ENCODE measurements at places on chromosomes 1 and 21.

- no peak for DNase-seq
Observed at GRCh38 chr1:52240592-52241210, 98.8 kb downstream of the ZFYVE9 start.

DNA sequence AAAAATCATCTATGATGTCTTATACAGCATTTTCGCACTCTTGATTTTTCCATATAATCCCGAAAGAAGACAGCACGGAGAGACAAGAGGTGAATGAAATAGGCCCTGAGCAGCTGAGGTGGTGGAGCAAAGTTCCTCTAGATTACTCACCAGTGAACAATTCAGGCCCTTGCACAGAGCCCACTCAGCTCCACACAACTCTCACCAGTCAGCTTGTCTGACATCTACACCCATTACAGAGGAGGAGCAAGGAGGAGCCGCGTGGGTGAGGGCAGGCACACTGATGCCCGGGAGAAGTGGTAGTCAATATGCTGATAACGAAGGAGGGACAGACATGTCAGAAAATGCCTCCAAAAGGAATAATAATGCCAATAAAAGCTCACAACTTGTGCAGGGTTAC lies 59.9 kb downstream of the DNM3 start:
- DNase-seq: no peak

GRCh38 chr1:230620649-230621323 lies 21.5 kb upstream of the COG2 start:
- no peak for DNase-seq

DNA sequence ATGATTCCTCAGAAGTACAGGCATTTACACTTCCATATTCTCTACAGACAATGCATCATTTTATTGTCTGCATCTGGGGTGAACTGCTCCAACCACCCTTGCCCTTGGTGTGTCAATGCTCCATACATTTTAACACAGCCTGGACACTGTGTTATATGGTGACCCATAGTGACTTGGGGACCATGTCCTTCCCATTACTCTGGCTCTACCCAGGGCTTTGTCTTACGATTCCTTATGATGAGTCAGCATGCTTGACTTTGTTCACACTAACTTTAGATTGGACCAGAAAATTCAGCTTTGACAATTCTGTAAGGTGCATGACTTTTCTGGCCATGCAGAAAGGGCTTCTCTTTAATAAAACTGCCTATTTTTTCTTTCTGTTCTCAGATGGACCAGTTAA lies 6.8 kb upstream of the OVAAL start:
- no peak for DNase-seq

DNA sequence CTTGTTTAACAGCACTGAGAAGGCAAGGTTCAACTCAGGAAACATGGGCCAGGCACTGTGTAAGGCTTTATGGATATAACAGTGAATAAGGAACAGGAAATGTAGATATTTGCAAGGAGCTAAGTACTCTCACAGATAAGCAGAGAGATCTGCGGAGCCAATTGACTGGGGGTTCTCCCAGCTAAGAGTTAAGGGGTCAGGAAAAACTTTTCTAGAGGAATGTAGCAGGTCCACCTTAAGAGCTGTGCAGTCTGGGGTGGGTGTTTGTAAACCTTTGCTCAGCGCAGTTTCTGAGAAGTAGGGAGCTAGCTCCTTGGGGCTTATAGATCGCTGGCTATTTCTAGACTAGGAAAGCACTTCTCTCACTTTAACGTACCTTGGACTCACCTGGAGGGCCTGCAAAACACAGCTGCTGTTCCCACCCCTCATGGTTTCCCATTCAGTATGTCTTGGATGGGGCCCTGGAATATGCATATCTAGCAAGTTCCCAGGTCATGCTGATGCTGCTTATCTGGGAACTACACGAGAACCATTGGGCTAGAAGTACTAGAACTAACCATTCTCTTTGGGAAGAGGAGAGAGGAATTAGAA lies 51.7 kb downstream of the TLCD4 start:
- DNase-seq: no peak

DNA sequence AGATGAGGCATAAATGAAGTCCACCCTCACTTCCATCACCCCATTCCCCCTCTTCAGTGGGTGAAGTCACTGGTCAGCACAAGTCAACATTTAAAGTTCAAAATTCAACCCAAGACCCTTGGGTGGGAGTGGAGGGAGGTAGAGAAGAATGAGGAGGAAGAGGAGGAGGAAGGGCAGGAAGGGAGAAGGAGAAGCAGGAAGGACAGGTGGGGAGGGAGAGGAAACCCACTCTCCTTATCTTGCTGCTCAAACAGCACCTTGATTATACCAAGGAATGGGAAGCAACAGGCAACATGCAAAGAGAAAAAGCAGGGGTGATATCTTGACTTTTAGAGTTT lies 4.0 kb upstream of the BTG2 start:
- no peak for DNase-seq

- no peak for DNase-seq
Observed at GRCh38 chr21:31555741-31556191, 103.7 kb upstream of the SOD1 start.

DNA sequence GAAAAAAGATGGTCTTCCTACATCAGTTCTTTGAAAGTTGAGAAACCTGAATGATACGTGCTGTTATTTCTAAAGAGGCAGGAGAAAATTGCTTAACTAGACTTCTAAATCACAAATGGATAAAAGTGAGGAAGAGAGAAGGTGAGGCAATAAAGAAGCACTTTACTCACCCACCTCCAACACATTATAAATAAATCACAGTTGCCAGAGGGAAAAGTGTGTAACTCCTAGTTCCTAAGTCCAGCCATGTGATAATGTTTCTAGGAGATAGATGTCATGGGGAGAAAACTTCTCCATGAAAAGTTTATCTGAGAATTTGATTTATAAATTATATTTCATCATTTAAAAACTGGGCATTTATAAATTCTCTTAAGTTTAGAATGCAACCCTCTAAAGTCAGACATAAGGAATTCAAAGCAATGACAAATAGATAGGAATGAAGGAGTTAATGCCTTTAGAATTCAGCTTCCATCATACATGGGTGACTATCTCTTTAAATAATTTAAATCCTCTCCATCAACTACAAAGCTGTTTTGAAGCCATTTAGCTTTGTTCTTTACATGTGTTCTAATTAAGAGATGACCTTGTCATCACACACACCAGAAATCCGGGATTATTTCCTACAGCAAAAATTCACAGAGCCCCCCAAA lies 60.0 kb downstream of the NRIP1 start:
- DNase-seq: no peak

DNA sequence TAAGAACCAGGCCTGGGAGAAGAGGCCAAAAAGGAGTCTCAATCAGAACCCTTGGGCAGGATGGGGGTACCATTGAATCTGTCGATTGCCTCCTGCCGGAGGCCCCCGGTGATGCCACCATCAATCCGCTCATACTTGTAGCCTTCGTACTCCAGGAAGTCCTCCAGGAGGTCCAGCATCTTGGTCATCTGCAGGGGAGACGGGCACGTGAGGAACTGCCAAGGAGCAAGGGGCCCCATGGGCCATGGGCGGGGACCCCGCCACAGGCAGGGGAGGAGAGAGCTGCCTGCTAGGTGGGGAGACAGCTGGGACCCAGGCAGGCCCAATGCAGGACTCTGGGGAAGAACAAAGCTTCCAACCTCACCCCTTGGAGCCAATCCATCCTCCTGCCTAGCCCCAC lies 48.6 kb downstream of the CHD5 start:
- no peak for DNase-seq

DNA sequence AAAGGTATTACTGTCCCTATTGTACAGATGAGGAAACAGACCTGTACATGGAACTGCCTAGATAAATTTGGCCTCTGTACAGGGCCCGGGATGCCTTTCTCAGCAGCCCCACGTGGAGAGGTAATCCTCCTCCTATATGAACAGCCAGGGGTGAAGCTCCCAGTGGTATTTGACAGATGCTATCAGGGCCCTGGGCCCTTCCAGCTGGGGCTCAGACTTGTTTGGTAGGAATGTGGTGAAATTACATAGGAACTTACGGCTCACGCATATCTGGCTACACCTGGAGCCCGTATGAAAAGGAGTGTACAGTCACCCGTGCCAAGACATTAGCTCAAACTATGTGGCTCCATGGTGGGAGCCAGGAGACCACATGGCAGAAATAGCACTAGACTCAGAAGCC lies 24.8 kb upstream of the TCEA3 start:
- DNase-seq: peak; percentile 91

GRCh38 chr1:109523706-109524105 lies 14.2 kb upstream of the AMIGO1 start:
- DNase-seq: no peak

DNA sequence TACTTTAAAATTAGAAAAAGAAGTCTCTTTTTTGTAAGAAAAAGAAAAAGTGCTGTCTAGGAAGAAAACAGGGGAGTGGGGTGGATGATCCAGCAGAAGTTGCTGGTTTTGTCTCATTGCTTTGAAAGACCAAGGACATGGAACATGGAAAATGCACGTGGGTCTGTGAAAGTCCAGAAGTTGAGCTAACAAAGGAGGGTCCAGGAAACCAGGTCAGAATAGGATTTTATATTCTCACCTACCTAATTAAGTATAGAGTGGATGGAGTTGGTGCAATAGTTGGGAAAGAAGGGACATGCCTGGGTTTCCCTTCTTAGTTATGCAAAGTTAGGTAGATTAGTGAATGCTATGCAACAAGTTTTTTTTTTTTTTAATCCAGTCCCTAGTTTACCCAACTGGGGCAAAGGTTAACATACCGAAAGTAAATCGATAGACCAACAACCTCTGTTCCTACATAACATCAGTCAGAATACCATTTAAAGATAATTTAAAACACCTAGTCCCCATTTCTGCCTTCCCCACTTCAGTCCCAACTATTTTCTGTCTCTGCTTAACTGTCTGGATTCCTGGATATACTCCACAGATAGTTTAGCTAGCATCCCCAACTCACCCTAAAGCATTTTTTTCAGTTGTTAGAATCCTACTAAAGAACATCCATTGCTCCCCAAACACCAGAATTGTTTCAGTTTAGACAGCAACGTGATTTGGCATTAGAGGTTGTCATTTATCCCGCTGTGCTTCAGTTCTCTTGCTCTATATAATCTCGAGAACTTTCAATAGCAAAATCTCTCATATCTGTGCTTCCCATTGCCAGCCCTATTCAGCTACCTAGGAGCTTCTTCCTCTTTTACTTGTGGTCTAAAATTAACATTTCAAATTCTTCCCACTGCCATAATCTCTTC lies 105.7 kb upstream of the PLPPR5 start:
- no peak for DNase-seq

DNA sequence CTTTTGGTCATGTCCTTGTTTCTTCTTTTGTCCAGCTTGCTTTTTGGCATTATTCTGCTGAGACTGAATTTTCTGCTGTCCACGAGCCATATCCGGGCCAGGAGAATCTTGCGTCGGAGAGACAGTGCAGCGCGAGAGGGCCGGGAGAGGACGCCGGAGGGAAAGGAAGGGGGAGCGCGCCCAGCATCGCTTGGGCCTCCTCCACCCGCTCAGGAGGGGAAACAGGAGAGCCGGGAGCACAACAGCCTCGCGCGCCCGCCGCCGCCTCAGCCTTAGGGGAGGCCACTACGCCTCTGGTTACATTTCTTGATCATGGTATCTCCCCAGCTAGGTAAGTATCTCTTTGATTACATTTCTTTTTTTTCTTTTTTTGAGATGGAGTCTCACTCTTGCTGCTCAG lies 7.4 kb upstream of the DEGS1 start:
- DNase-seq: no peak

- no peak for DNase-seq
Observed at GRCh38 chr1:156419854-156420204, 50.8 kb downstream of the RHBG start.

GRCh38 chr1:60257531-60257930 lies 184.0 kb upstream of the C1orf87 start:
- no peak for DNase-seq

DNA sequence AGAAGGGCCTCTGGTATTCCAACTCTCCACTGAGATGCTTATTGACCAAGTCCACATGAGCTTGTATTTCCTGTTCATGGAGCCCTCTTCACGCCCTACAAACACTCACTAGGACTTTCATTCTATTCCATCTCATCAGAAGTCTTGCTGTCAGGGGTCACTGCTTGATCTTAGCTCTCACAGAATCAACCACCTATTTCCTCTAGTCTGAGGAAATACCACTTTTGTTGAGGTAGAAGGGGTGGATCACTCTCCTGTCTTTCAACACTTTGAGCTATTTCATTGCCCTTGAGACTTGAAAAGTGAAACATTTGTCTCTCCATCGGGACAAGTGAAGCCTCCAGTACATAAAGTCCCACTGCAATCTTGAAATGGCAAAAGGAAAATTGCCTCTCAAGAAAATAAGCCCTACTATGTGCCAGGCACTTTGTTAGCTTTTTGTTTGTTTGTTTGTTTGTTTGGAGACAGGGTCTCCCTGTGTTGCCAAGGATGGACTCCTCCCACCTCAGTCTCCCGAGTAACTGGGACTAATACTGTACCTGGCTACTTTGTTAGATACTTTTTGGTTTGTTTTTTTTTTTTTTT lies 19.8 kb upstream of the FAM110D start:
- no peak for DNase-seq

DNA sequence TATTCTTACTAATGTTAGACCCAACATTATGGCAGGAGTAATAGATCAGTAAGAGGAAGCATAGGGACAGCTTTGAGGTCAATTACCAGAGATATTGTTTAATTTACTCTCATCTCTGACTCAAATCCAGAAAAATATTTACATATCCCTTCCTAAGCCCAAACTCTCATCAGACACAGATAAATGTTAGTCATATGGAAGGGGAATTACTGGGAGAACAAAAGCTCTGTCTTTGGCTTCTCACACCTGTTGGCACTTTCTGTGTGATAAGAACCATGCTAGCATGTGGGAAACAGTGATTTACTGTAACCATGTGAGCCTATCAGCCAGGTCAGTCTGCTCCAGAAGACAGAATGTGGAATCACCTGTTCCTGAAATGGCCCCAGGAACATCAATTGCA lies 72.4 kb downstream of the DUSP10 start:
- DNase-seq: peak; percentile 8

GRCh38 chr21:42277593-42277992 lies 37.6 kb downstream of the TFF3 start:
- DNase-seq: no peak

- DNase-seq: no peak
Observed at GRCh38 chr1:4171480-4172450, 271.7 kb upstream of the C1orf174 start.

DNA sequence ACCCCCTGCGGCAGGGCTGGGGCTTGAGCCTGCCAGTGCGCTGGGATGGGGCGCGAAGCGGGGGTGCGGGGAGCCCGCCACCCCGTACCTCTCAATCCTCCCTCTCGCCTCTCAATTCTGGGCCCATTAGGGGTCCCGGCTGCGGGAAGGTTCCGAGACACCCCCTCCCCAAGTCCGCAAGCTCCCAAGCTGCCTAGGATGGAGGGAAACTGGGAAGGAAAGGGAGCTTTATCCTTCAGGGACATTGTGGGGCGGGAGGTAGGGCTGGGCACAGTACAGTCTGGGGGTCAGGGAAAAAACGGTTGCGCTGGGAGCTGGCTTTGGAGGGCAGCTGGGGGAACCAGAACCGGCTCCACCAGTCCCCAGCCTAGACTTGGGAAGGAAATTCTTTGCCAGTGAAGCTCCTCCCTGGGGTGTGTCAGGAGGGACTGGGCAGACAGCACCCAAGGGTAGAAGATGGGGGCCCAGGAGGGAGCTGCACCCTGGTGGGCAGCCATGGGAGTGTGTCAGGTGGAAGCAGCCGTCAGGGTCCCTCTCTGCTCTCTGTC lies 904 bp downstream of the GJB3 start:
- DNase-seq: peak; percentile 54
